ENCODE measurements at places on chromosomes 2 and 18. TPM values are rescaled to one million over a fixed set of nuclear protein-coding genes. Genes with fewer than 3 reads are reported as not detected.
A peak's percentile ranks its signal among the peaks of the same experiment; 100 is the strongest.

DNA sequence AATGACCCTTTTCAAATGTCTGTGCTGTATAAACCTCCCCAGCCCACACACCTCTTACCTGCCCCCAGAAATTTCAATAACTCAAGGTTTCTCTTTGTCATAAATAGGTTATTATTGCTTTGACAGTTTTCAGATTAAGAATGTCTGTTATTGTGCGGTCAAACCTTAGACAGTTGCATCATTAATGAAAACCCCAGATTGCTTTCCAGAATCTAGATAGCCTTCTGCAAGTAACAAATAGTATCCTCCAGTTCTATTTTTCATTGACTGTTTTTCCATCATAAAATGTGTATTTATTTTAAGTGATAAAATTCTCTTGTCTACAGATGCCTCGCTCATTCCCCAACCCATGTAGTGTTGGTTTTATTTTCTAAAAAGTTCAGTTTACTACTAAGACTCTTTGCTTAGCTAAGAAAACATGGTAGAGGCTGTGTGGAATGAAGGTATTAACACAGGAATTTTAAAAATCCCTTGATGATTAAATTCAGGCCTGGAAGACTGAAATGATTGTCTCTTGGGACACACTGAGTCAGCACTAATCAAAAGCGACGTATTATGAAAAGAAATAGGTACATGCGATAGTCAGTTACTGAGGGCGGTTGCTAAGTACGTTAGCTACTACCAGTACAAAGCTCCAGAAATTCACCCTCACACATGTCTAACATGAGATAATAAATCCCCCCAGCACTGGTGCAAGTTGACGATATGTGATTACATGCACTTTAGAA lies 38.4 kb upstream of the ITGAV start:
- H3K36me3 ChIP-seq: no peaks in the 10 kb centered on the region
- peaks cover 3% of the 10 kb centered on the region for H3K4me1 ChIP-seq
- H3K27ac ChIP-seq: no peak overlapping the region
- no peaks in the 10 kb centered on the region for H3K27me3 ChIP-seq

DNA sequence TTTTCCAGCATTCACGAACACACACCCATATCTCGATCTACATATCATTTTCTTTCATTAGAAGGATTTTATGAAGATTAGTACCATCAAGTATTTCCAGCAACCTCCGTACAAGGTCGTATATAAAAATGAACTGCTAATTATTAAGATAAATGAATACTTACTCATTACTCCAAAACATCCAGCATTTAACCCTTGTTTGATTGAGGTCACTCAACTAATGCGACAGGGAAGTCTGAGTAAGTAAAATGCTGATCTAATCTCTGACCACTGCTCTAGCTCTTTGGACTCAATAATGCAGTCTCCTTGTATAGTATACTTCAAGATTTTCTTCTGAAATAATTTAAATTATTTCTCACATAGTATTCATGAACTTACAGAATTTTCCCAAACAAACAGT lies 2.0 kb downstream of the ABHD3 start:
- no peak overlapping the region for H3K27ac ChIP-seq
- H3K4me1 ChIP-seq: no peaks in the 10 kb centered on the region
- H3K36me3 ChIP-seq: peaks cover 4% of the 10 kb centered on the region
- DNase-seq: no peak
- no peaks in the 10 kb centered on the region for H3K27me3 ChIP-seq

The ANKRD30B gene
- not detected for total RNA-seq

GRCh38 chr18:70464343-70465114 lies 175.7 kb downstream of the SOCS6 start:
- no peak overlapping the region for H3K4me3 ChIP-seq
- no peaks in the 10 kb centered on the region for H3K36me3 ChIP-seq
- no peak overlapping the region for H3K27ac ChIP-seq
- H3K4me1 ChIP-seq: peaks cover 7% of the 10 kb centered on the region
- peak; percentile 83 for DNase-seq

DNA sequence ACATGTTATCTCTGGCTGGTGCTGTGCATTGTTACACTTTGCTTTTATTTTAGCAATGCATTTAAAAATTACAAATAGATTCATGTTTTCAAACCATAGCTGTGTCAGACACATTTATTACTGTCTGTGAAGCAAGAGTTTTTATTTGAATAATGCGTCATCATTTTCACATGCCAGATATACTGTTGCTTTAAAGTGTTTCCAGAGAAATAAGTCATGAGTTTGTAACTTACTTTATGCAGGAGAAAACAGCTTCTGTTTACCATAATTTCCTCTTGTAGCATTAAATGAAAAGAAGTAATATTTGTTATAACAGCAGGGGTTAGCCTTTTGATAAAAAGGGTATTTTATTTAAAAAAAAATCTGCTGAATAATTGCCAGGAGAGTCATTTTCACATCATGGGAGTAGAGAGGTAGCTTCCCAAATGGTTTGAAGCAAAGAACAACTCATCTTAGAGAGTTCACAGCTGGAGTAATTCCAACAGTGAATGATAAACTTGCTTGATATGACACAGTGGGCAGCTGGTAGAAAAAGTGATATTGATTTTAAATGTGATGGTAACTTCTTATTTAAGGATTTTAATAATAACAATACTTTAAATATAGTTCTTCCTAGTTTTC lies 1274.5 kb upstream of the CRIM1 start:
- no peaks in the 10 kb centered on the region for H3K4me1 ChIP-seq
- DNase-seq: peak; percentile 10
- H3K27ac ChIP-seq: no peak overlapping the region
- no peaks in the 10 kb centered on the region for H3K36me3 ChIP-seq
- no peak overlapping the region for H3K4me3 ChIP-seq
- no peaks in the 10 kb centered on the region for H3K27me3 ChIP-seq

DNA sequence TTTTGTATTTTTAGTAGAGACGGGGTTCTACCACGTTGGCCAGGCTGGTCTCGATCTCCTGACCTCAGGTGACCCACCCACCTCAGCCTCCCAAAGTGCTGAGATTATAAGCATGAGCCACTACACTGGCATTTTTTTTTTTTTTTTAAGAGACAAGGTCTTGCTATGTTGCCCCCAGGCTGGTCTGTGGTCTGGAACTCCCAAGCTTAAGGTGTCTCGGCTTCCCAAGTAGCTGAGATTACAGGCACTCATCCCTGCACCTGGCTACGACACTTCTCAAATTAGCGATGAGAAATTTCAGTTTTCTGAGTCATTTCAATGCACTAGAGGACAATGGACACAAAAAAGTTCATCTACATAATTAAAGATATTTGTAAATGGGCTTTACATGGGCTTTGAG lies 36.6 kb upstream of the TCF7L1 start:
- H3K27ac ChIP-seq: no peak overlapping the region
- no peaks in the 10 kb centered on the region for H3K27me3 ChIP-seq
- DNase-seq: no peak
- no peaks in the 10 kb centered on the region for H3K4me1 ChIP-seq

GRCh38 chr2:139544186-139544851 lies 764.1 kb upstream of the NXPH2 start:
- no peak for DNase-seq
- H3K4me1 ChIP-seq: no peaks in the 10 kb centered on the region
- no peaks in the 10 kb centered on the region for H3K36me3 ChIP-seq
- no peak overlapping the region for H3K27ac ChIP-seq
- no peak overlapping the region for H3K4me3 ChIP-seq
- no peaks in the 10 kb centered on the region for H3K27me3 ChIP-seq

- no peaks in the 10 kb centered on the region for H3K4me1 ChIP-seq
- H3K27ac ChIP-seq: no peak overlapping the region
- H3K36me3 ChIP-seq: no peaks in the 10 kb centered on the region
- no peak overlapping the region for H3K4me3 ChIP-seq
- no peaks in the 10 kb centered on the region for H3K27me3 ChIP-seq
Measured at GRCh38 chr18:24491927-24492834, 31.7 kb downstream of the HRH4 start.

The CRYGD gene
- total RNA-seq: not detected

DNA sequence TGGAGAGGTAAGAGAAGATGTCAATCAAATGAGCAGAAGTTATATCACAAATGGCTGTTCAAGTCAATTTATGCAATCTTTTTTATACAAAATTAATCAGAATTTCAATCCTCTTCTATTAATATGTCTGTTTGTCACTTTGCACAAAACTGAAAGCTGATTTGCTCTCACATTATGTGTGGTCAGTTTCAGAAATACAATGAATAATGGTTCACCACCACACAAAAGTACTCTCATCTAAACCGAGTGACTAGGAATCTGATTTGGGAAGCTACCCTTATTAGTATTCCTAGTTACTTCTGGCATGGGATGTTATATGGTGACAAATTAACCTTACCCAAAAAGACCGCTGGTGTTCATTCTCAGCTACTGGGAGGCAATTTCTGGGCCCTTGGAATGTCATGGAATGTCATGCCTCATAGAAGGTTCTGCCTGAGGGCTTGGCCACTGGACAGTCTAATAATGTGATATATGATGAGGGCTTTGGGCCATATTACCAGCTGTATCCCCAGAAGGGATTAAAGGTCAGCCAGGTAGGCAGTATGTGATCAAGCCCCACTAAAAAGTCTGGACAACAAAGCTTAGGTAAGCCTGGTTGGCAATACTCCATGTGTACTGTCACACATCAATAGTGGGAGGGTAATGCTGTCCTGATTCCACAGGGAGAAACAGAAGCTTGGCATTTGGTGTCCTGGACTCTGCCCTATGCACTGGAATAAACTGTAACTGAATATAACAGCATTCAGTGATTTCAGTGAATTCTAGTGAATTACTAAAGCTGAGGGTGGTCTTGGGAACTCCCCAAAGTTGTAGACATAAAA lies 113.2 kb downstream of the PIGN start:
- no peaks in the 10 kb centered on the region for H3K27me3 ChIP-seq
- H3K4me1 ChIP-seq: no peaks in the 10 kb centered on the region
- no peak overlapping the region for H3K4me3 ChIP-seq
- H3K27ac ChIP-seq: no peak overlapping the region
- DNase-seq: no peak

DNA sequence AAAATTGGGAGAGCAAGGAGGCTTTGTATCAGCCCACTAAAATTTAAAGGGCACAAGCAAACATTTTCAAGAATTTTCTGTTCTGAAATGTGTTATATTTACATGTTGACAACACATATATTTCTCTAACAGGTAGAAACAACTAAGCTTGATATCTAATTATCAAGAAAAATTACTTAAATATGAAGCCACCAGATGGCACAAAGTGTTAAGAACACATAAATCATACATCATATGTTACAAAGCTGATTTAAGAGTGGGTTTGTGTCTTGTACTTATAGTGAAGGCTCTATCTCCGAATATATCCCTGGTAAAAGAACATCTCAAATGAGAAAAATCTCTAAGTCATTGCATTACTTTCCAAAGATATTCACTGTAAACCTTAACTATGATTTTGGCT lies 19.6 kb upstream of the CREB1 start:
- no peaks in the 10 kb centered on the region for H3K27me3 ChIP-seq
- H3K4me1 ChIP-seq: no peaks in the 10 kb centered on the region
- DNase-seq: no peak

GRCh38 chr2:109479804-109480203 lies 134.0 kb downstream of the SEPTIN10 start:
- no peak overlapping the region for H3K27ac ChIP-seq
- no peak overlapping the region for H3K4me3 ChIP-seq
- no peaks in the 10 kb centered on the region for H3K36me3 ChIP-seq
- peaks cover 8% of the 10 kb centered on the region for H3K4me1 ChIP-seq
- H3K27me3 ChIP-seq: no peaks in the 10 kb centered on the region

- H3K36me3 ChIP-seq: peaks cover 2% of the 10 kb centered on the region
- peak overlapping the region; percentile 84 for H3K27ac ChIP-seq
- H3K27me3 ChIP-seq: no peaks in the 10 kb centered on the region
- H3K4me3 ChIP-seq: peak overlapping the region; percentile 85
- H3K4me1 ChIP-seq: peaks cover 49% of the 10 kb centered on the region
- peak; percentile 92 for DNase-seq
Measured at GRCh38 chr2:127105656-127106456, 1.1 kb downstream of the BIN1 start.

The RIT2 gene
- not detected for total RNA-seq

- H3K36me3 ChIP-seq: no peaks in the 10 kb centered on the region
- no peaks in the 10 kb centered on the region for H3K27me3 ChIP-seq
- peak; percentile 48 for DNase-seq
- H3K4me1 ChIP-seq: no peaks in the 10 kb centered on the region
- H3K27ac ChIP-seq: peak overlapping the region; percentile 20
Measured at GRCh38 chr2:234998404-234999211, 46.8 kb downstream of the SH3BP4 start.

DNA sequence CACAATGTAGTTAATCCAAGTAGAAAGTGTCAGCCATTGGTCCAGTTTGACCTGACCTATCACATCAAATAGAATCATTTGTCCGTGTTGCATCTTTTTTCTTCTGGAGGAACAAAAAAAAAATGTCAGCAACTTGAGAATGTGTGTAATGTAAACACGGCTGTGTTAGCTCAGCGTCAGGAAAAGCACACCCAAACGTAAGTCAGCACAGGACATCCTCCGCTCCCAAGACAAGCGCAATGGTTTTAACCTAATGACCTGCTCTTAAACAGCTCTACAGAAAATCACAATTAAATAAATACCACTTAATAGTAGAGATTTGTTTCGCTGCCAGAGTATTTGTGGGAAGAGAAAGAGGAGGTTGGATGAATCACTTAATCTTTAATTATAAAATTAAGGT lies 59.4 kb downstream of the OSR1 start:
- H3K4me3 ChIP-seq: no peak overlapping the region
- peak; percentile 82 for DNase-seq
- H3K36me3 ChIP-seq: no peaks in the 10 kb centered on the region
- no peaks in the 10 kb centered on the region for H3K27me3 ChIP-seq

DNA sequence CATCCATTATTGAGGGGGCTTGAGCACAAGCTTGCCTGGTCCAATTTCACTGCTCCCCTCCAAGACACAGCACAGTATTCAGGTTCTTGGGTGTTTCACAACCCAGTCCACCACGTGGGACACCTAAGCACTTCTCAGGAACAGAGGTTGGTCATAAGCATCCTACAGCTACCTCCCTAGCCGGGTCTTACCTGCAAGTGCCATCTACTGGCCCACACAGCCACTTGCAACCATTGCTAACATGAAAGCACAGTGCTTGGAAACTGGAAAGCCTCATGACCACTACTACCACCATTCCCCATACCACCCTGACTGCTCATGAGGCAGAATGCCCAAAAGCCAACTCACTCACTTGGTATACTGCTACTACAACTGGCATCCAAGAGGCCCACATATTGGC lies 105.7 kb upstream of the RPRM start:
- H3K27ac ChIP-seq: no peak overlapping the region
- no peaks in the 10 kb centered on the region for H3K27me3 ChIP-seq

The UGT1A10 gene
- not detected for total RNA-seq

GRCh38 chr2:177264209-177264692 lies 276 bp downstream of the NFE2L2 start:
- peak overlapping the region; percentile 99 for H3K4me3 ChIP-seq
- peak overlapping the region; percentile 100 for H3K27ac ChIP-seq
- peaks cover 21% of the 10 kb centered on the region for H3K4me1 ChIP-seq
- DNase-seq: no peak
- no peaks in the 10 kb centered on the region for H3K36me3 ChIP-seq
- H3K27me3 ChIP-seq: no peaks in the 10 kb centered on the region

- H3K4me3 ChIP-seq: no peak overlapping the region
- no peak overlapping the region for H3K27ac ChIP-seq
- no peaks in the 10 kb centered on the region for H3K27me3 ChIP-seq
Measured at GRCh38 chr18:69267895-69268294, 132.8 kb upstream of the DOK6 start.

The AGAP1 gene
- 31.3 TPM for total RNA-seq

GRCh38 chr2:147420517-147420916 lies 424.3 kb upstream of the ACVR2A start:
- H3K4me1 ChIP-seq: no peaks in the 10 kb centered on the region
- no peak overlapping the region for H3K4me3 ChIP-seq
- H3K27ac ChIP-seq: no peak overlapping the region
- H3K36me3 ChIP-seq: no peaks in the 10 kb centered on the region
- no peak for DNase-seq
- no peaks in the 10 kb centered on the region for H3K27me3 ChIP-seq

The FRZB gene
- total RNA-seq: 7.4 TPM

The GPR55 gene
- total RNA-seq: 0.58 TPM

Data from lung (tissue), 17 donors.